ENCODE measurements at places on chromosomes 16 and 17.

DNA sequence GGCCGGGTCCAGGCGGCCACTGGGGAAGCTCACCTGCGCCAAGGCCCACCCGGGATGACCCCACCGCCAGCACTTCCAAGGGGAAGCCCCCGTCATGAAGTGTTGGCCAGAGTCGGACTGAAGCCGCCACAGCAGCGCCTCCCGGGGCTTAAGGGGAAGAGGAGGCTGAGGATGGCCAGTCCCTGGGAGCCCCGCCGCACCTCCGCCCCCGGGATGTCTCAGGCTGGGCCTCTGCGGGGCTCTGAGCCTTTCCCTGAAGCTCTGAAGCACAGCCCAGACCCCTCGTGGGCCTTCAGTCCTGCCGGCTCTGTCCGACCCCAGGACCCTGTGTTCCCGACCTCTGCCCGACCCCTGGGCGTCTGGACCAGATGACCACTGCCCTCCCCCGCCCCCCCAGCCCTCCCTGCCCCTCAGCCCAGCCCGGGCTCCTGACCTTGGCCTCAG, 42.8 kb upstream of the ACSF3 start:
- DNase-seq = no peak

DNA sequence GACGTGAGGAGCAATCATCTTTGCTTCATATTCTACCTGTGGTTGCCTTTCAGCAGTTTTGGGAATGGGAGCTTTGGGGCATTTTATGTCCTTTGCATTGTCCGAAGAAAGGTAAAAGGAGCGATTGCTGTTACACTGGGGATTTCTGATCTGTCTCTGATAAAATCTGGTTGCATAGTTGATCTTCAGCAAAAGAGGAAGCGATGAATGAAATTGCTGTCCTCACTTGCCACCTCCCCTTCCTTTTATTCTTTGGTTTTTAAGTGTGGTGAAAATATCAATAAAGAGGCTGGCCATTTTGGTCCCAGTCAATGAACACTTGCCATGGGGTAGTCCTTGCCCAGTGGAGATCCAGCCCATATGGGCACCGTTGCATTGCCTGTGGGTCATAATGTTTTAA, 236.8 kb downstream of the MSI2 start:
- no peak for DNase-seq

DNA sequence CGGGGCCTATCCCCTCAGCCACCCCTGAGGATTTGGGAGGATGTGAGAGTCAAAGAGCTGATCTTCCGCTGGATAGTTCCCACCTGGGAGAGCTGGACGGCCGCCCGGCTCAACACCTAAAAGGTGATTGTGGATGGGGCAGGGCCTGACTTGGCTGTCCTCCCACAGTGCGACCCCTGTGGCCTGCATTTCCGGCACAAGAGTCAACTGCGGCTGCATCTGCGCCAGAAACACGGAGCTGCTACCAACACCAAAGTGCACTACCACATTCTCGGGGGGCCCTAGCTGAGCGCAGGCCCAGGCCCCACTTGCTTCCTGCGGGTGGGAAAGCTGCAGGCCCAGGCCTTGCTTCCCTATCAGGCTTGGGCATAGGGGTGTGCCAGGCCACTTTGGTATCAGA, 4.5 kb downstream of the BCL6B start:
- no peak for DNase-seq

DNA sequence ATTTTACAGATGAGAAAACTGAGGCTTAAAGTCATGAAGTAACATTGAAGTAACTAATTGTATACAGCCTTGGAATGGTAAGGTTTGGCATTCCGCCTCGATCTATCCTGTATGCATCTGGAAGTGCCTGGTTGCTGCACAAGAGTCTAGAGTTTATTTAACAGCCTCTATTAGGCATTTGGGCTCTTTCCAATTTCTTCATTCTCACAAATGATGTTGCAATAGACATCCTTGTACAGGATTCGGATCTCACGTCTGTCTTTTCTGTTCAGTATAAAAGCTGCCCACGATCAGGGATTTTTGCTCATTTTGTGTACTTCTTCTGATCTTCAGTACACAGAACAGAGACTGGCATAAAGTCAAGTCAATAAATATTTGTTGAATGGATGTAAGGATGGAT, 100.5 kb downstream of the AIPL1 start:
- no peak for DNase-seq

GRCh38 chr16:30414159-30414558, 6.8 kb downstream of the ZNF771 start:
- DNase-seq = no peak

DNA sequence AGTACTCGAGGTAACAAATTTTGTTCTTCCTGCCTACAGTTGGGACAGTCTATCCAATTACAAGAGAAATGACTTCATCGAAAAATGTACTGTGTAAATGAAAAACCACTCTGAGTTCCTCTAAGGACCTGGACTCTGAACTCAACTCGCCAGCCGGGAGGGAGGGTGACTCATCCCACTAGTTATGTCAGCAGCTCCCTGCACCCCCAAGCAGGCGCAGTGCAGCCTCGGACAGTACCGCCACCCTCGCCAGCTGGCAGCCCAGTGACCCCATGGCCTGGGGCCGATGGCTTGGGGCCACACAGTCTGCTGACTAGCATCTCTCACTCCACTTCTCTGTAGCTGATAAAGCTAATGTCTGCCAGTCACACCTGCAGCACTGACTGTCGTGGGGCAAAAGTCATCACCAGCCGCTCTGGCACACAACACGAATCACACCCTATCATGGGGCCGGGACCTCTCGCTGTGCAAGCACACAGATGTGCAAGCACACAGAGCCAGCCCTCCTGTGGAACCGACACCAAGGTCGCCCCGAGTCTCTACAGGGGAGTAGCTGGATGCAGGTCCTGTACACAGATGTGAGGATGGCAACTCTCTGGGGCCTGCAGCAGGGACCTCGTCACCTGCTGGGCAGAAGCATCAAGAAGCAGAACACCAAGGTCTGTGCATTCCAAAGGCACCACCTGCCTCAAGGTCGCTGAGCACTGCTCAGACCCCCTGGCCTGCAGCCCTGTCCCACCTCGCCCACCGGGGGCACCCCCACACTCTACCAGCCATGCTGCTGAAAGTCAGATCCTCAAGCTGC, 5.7 kb downstream of the CSNK1D start:
- no peak for DNase-seq

GRCh38 chr17:3944485-3945388, 19.5 kb downstream of the ATP2A3 start:
- no peak for DNase-seq

- no peak for DNase-seq
These were observed 12.0 kb upstream of the STAT3 start for GRCh38 chr17:42399948-42400843.

GRCh38 chr16:23521037-23521743, 10.9 kb upstream of the GGA2 start:
- DNase-seq = no peak

GRCh38 chr17:1873418-1873817, 43.6 kb downstream of the RPA1 start:
- no peak for DNase-seq

DNA sequence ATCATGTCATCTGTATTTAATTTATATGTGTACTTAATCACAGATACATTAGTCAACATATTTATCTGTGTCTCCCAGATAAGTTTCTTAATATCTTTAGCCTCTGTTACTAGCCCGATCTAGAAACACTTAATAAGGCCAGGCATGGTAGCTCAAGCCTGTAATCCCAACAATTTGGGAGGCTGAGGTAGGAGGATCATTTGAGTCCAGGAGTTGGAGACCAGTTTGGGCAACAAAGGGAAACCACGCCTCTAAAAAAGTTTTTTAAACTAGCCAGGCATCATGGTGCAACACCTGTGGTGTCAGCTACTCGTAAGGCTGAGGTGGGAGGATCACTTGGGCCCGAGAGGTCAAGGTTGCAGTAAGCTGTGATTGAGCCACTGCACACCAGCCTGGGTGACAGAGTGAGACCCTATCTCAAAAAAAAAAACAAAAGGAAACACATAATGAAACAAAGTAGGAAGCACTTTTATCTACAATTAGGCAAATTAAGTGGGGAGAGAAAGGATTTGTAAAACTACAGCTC, 9.4 kb downstream of the SKA2 start:
- DNase-seq = no peak

- peak; percentile 11 for DNase-seq
These were observed at the start of gene TOM1L1 for GRCh38 chr17:54900457-54901229. TSS of gene TOM1L1 (plus strand) at chr17:54900852. CDS start at chr17:54900866, 14 bp downstream.

- no peak for DNase-seq
These were observed 2.4 kb upstream of the COX6A2 start for GRCh38 chr16:31430380-31431052.

- DNase-seq = no peak
These were observed 8.6 kb downstream of the LGALS3BP start for GRCh38 chr17:78970834-78971755.

DNA sequence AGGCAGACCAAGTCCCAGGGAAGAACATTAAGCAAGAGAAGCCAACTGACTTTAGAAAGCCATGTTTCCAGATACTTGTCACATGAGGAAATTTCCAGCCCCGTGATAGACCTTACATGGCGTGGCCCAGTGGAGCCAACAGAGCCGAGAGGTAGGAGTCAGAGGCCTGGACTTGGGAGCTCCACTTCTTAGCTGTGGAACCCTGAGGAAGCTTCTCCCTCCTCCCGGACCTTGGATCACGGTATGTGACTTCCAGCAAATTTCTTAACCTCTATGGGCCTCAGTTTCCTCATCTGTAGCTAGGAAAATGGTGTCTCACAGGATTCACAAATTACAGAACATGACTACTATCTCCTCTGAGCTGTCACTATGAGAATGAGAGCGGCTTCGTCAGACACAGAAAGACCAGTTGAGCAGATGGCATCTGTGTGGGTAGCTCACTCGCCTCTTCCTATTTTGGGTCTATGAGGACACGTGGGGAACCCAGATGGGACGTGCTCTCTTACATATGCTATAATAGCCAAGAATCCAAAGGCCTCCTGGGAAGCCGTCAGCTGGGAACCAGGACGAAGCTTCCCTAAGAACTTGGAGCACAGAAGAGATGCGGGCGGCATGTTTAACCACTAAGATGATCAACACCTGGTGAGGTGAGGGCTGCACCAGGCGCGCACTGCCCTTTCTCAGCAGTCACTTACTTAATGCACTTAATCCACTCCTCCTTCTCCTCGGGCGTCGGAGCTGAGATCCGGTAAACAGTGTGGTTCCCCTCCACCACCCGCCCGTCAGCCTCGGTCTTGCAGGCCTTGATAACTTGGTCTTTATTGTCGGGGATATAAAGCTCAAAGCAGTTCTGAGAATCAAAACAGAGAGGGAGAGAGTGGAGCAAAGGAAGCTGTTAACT, 102.3 kb downstream of the CYTH1 start:
- no peak for DNase-seq

DNA sequence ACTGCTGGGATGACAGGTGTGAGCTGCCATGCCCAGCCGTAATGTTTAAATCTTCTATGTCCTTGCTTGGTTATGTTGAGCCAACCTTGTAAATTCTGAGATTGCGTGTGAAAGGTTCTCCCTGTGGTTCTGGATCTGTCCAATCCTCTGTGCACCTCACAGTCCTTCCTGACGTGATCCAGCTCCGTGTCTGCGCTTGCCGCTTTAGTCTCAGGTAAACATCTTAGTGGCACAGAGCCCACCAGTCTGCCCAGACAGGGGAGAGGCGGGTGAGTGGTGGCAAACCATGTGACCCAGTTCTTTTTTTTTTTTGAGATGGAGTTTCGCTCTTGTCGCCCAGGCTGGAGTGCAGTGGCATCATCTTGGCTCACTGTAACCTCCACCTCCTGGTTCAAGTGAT, 13.9 kb downstream of the SLC25A10 start:
- DNase-seq = no peak

- no peak for DNase-seq
These were observed 50.2 kb upstream of the WSCD1 start for GRCh38 chr17:6019959-6020358.

GRCh38 chr17:29617481-29618271, 5.0 kb downstream of the CORO6 start:
- no peak for DNase-seq

GRCh38 chr16:120756-121155, 17.7 kb downstream of the NPRL3 start:
- DNase-seq = no peak

DNA sequence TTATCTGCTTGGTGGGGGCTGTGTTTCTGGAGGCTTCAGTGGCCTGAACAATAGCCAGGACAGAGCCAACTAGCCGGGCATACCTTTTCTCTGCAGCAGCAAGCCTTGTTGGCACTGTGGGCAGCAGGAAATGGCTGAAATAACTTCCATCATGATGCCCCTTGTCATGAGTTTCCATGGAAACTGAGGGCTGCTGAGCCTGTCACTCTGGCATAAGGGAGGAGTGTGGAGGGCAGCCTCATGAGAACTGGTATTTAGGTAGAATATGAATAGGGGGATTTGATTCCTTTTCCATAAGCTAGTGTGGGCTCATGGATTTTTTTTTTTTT, 39.4 kb downstream of the PLCG2 start:
- DNase-seq = no peak

GRCh38 chr17:40322358-40323315, 13.7 kb downstream of the RARA start:
- DNase-seq = no peak

- DNase-seq = no peak
These were observed 35.9 kb downstream of the TMEM11 start for GRCh38 chr17:21177854-21178600.

GRCh38 chr16:57144027-57144426, 41.8 kb downstream of the PSME3IP1 start:
- no peak for DNase-seq

DNA sequence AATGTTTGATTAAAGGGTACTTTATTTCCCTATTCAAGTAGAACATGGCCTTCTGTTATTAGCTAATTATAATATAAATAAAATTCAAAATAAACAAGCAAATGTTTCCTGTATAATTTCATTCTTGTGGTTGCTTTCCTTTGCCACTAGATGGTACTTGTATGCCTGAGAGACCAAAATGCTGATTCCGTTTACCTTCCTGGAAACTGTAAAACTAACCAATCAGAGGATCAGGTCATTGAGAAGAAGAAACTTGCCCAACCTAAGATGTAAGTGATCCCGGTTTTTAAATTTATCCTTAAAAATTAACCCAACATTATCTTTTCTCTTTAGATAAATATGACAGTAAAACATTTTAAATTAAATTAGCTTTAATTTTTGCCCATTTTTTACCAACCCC, 8.1 kb upstream of the ABCA5 start:
- DNase-seq = no peak

DNA sequence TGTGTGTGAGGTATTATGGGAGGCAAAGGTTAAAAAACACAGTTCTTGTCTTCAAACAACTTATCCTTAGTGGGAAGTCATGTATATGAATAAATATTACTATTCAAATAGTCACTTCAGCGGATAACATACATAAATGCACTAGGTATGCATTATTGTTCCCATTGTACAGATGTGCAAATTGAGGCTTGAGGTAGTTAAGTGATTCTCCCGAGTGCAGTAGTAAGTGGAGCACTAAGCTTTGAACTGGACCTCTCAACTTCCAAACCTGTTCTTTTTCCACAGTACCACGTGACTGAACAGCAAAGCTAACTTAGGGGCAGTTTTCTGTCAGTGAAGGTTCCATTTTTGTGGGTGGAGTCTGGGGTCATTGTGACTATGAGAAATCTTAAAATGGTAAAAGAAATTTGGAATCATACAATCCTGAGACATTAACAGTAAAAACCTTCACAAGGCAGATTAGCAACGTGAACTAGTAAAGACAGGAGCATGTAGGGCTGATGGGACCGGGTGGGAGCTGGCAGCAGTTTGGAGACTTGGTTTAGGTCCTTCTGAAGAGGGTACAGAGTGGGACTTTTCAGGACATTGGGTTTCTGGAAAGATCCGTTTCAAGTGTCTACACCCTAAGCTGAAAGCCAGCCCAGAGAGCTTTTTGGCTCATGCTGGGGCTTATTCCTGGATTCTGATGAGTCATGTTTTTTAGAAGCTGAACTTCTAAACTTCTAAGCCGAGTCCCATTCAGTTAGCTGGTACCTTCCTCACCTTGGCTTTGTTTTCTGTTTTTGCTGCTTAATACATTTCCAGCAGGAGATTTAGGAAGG, 204.9 kb downstream of the PRKCA start:
- DNase-seq = no peak

GRCh38 chr17:72702998-72703397, 389.5 kb downstream of the SLC39A11 start:
- no peak for DNase-seq

Data from keratinocyte (primary cell).